ENCODE measurements at places on chromosomes 12 and 14.

- peak; percentile 73 for DNase-seq
Observed at GRCh38 chr12:110199339-110200123, 75.4 kb downstream of the IFT81 start.

- DNase-seq, result no peak
Observed at GRCh38 chr12:21695986-21696385, 38.3 kb upstream of the LDHB start.

DNA sequence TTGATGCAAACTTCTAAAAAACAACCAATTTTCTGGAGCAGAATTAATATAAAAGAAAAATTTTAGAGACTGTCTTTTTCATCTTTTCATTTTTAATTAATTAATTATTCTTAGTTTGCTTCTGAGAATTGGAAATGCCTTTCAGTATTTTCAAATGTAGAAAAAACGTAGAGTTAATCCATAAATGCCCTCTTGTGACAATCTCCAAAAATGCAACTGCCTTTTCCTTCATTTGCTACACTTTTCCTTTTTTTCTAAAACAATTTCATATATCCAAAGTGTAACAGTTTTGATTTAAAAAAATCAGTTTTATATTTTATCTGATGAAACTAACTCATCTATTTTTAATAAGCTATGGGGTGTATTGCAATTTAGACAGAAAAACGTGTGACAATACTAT, 409.3 kb downstream of the PRKD1 start:
- no peak for DNase-seq

- no peak for DNase-seq
Observed at GRCh38 chr14:70004791-70005190, 125.6 kb downstream of the SMOC1 start.

GRCh38 chr14:28762955-28763326, 3.6 kb upstream of the FOXG1 start:
- no peak for DNase-seq
